ENCODE measurements at places on chromosomes 6 and 20. TPM values are rescaled to one million over a fixed set of nuclear protein-coding genes. Genes with fewer than 3 reads are reported as not detected.

DNA sequence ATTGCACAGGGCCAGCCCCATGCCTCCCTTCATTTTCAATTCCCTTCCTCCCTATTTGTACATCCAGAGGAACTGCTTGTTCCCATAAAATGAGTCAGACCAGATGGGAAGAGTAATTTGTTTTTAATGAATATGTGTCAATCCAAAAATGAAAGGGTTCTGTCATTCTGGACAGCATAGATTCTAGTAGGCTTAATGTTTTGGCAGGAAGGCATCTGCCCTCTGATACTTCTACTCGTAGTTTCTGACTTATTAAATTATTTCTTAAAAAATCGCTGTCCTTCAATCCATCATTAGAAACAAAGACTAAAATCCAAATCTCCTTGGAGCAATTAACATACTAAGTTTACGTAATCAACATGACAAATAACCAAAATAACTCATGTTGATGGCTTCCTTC is 665.5 kb downstream of the TENT5A start:
- no peak for DNase-seq

- DNase-seq, result no peak
Observed at GRCh38 chr6:169991913-169992312, 240.5 kb downstream of the ERMARD start.

DNA sequence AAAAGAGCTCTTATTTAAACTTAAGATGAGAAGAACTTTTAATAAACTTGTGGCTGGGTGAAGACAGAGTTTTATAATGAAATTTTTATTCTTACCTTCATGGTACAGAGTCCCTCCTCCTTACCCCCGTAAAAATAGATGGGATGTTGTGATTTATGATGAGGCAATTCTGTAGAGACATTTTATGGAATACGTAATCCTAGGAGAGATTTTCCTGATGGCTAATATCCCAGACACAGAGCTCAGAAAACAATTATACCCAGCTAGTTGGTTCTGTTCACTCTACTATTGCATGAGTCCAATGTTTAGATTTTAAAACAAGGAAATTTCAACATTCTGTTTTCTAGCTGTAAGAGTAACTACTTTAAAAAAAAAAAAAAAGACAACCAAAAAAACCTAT is 43.4 kb downstream of the MTHFD1L start:
- no peak for DNase-seq

- no peak for DNase-seq
Observed at GRCh38 chr6:157047951-157048350, 270.8 kb downstream of the ARID1B start.

- DNase-seq, result peak; percentile 35
Observed at GRCh38 chr20:48635791-48636267, 192.0 kb downstream of the PREX1 start.

- DNase-seq, result no peak
Observed at GRCh38 chr6:31640612-31641011, 11.8 kb downstream of the BAG6 start.

DNA sequence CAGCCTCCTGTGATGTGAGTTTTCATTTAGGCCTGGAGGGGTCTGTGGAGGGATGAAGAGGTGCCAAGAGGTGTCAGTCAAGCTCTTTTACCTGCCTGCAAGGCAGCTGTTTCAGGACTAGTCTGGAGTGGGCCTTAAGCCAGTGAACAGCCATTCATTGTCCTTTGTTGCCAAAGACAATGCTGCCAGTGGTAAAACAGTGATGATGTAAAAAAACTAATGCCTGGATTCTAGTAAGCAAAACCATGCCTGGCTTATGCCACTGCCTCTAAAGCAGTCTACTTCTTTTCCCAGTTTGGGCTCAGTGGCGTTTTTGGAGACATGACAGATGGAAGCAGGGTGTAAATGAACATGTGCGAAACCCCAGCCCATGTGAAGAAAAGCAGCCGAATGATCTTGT is 93.5 kb upstream of the KCNK16 start:
- no peak for DNase-seq

GRCh38 chr6:116443105-116443504 is 18.1 kb upstream of the CALHM6 start:
- DNase-seq, result no peak

The SERPINB1 gene
- total RNA-seq, result 19.7 TPM

The GNMT gene
- not detected for total RNA-seq
